ENCODE measurements at places on chromosomes 3 and 15.

DNA sequence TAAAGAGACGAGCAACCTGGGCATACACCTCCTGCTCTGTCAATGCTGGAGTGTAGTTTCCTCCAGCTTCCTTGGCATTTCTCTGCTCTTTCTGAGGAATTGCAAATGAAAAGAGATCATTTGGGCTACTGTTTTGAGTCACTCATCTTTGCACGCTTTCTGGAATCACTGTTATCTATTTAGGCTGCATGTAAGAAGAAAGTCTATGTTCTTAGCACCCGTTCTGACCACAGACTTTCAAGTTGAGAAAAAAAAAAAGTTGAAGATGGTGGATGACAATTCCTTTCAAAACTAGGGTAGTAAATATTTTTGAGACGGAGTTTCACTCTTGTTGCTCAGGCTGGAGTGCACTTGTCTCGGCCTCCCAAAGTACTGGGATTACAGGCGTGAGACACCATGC is 41.3 kb downstream of the SIN3A start:
- no peak for DNase-seq

GRCh38 chr3:148759430-148759829 is 61.7 kb downstream of the AGTR1 start:
- no peak for DNase-seq

DNA sequence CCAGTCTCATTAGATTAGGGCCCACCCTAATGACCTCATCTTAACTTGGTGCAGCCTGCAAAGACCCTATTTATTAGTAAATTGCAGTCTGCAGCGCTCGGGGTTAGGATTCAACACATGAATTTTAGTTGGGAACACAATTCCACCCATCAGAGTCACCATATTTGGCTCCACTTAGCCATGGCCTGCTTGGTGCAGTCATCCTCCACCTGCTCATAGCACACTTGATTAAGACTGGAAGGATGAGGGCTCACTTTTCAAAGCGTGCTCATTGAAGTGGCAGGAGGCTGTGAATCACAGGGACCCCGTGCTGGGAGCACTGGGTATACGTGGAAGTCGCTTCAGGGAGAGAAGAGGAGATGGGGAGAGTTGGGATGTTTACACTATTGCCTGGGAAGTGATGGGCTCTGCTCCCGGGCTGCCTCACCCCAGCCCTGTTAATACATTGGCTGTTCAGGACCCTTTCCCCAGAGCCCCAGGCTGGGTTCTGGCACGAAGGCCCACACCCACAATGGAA is 68.2 kb downstream of the ASB7 start:
- no peak for DNase-seq

GRCh38 chr15:98976500-98976899 is 31.1 kb downstream of the PGPEP1L start:
- DNase-seq: no peak

- DNase-seq: no peak
Measured at GRCh38 chr15:64430000-64430735, 30.2 kb upstream of the ZNF609 start.

DNA sequence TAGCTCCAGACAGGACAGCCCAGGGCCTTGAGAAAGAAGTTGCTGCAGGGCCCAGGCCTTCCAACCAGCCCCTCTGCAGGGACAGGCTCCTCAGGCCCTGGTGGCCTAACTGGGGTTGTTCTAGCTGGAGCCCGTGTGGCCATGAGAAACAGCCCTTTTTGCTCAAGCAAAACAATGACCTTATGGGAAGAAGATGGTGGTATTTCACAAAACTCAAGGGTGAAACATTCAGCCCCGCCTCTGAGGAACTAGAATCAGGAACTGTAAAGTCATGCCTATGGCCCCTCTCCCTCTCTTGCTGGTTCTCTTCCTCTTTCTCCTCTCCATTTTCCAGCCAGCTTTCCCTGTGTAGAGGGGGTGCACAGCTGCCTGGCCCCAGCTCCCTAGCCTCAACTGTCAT is 273.3 kb downstream of the RPLP1 start:
- DNase-seq: no peak

DNA sequence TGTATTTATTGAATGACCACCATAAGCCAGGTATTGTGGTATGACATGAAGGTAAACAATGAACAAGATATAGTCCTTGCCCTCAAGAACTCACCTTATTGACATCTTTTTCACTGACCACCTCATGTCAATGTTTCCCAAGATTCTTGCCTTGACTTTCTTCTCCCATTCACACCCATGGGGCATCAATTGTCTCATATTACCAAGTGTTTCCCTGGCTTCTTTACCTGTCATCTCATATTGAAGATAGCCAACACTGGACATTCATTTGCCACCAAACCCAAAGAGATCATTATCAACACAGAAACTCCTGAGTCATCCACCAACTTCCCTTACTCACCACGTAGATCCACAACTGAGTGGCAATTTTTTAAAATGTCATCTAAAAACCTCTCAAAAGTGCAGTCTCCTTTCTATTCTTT is 2.2 kb downstream of the EFHB start:
- no peak for DNase-seq

GRCh38 chr3:72632129-72632528 is 216.1 kb downstream of the SHQ1 start:
- DNase-seq: no peak

DNA sequence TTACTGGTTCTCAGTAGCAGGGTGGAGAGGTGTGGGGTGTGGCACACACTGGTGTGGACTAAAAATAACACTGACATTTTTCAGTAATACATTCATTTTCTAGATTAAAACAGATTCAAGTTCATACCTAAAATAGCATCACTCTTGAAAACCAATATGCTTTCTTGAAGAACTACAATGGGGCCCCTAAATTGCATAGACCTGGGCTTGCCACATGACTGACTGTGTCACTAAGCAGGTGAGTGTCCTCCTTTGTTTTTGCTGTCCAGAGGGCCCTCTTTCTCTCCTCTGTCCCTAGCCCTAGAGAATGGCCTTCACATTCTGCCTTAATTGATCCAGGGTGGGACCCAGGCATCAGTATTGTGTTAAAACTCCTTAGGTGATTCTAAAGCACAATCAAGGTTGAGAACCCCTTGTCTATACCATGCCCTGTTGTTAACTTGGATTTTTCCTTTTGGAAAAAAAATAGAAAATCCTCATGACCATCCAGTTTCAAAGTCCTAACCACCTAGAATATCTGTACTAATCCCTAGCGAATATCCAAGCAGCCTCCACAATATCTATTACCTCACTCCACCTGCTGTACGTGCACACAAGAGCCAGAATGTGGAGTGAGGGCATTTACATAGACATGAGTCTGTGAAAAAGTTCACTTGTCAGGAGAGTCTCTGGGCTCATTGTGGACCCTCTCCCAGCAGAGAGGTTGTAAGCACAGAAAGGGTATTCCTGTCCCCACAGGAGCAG is 18.7 kb upstream of the TMEM41A start:
- no peak for DNase-seq

- no peak for DNase-seq
Measured at GRCh38 chr3:168659015-168659414, 563.3 kb upstream of the GOLIM4 start.

DNA sequence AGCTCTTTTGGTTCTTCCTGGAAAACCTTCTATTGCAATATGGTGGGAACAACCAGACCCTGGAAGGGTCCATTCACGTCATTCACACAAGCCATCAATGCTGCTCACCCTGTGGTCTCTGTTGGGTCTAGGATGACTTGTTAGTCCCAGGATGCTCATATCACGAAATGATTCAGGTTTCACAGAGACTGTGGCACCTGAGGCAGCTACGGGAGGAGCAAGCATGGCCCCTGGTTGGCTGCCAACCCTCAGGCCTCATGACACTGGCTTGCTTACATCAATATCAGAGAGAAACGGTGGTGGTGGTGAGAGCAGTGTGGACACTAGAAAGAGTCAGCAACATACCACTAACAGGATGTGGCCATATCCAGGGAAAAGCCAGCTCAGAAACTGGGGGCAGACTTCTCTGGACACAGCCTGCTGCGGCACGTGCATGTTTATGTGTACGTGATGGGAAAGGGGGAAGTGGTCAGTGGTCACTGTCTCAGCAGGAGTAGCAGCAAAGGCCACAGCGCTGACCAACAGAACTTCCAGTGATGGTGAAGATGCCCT is 208.9 kb upstream of the ST8SIA2 start:
- no peak for DNase-seq

- no peak for DNase-seq
Measured at GRCh38 chr3:56019490-56020146, 448.6 kb downstream of the ERC2 start.

DNA sequence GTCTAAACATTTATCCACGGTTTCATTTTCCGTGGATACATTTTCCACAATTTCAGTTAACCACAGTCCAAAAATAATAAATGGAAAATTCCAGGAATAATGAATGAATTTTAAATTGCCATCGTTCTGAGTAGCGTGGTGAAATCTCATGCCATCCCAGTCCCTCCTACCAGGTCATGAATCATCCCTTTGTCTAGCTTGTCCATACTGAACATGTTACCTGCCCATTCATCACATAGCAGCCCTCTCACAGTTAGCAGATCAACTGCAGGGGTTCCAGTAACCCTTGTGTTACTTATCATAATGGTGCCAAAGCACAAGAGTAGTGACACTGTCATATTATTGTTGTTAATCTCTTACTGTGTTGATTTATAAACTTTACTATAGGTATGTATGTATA is 124.5 kb downstream of the GSK3B start:
- DNase-seq: no peak

DNA sequence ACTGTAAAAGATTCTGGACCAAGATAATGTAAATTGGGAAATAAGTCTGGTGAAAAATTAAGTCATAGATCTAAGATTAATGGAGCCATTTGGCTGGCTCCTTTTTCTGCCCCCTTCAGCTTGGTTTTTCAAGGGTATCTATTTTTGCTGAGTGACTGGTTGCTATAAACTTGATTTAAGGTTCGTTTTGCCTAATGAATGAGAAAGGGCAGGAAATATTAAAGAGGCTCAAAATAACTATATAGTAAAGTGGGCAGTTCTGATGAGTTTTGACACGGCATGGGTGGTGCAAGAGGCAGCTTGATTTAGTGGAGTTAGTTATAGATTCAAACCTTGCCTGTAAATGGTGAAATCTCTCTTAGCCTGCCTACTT is 140.7 kb downstream of the STAC start:
- DNase-seq: no peak

- DNase-seq: no peak
Measured at GRCh38 chr3:127767126-127767525, 55.2 kb downstream of the MGLL start.

DNA sequence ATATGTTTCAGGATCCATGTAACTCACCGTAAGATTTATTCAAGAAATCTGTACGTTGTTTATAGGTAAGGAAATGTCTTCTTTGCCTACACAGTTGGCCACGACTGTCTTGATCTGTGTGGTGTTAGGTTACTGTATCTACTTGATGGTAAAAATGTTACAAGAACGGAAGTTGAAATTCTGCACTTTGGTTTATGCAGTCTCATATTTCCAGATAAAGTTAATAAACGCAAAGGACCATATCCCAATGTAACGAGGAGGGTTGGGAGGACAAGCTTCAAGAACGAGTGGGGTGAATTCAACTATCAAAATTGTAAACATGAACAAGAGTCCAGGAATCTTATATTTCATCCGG is 1.0 kb downstream of the USF3 start:
- DNase-seq: no peak

GRCh38 chr3:57956119-57956832 is 51.9 kb upstream of the FLNB start:
- no peak for DNase-seq

DNA sequence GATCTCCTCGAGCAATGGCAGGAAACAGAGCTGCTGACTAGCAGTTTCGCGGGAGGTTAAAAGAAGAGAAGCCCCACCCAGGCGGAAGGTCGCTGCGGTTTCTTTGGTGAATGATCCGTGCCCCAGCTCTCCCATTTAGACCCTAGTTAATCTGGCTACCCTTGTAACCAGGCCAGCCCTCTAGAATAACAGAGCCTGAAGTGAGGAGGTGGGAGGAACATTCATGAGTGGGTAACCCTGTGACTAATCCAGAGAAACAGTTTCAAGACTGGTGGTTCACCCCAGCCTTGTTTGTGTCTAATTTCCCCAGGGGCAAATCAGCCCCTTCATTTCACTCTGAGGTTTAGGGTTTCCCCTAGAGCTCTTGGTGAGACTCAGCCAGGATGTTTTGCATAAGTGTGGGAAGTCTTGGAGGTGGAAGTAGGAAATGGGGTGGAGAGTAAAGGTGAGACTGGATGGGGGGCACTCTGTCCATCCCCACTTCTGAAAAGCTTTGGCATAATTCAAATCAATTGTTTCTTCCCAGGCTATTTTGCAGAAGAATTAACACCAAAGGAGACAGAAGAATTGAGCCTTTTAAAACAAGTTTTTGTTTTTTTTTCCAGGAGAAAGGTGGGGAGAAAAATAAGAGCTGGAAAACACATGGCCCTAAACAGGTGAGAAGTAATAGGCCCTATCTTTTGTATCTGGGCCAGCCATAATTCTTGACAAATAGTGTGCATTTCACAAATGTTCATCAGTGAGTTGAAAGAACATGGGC is 303.1 kb downstream of the RPLP1 start:
- DNase-seq: peak; percentile 59

- DNase-seq: no peak
Measured at GRCh38 chr15:80743189-80743833, 35.9 kb upstream of the CEMIP start.

GRCh38 chr3:27666708-27667107 is 55.4 kb downstream of the EOMES start:
- DNase-seq: no peak

- no peak for DNase-seq
Measured at GRCh38 chr3:86989611-86990010, 1.3 kb downstream of the VGLL3 start.

- DNase-seq: no peak
Measured at GRCh38 chr15:23687143-23687470, at the start of gene NDN. TSS of gene NDN (minus strand) at chr15:23687305. CDS start at chr15:23687217, 88 bp downstream.

GRCh38 chr3:148735597-148735996 is 37.9 kb downstream of the AGTR1 start:
- DNase-seq: no peak

GRCh38 chr15:78033864-78034263 is 43.6 kb downstream of the TBC1D2B start:
- DNase-seq: no peak

DNA sequence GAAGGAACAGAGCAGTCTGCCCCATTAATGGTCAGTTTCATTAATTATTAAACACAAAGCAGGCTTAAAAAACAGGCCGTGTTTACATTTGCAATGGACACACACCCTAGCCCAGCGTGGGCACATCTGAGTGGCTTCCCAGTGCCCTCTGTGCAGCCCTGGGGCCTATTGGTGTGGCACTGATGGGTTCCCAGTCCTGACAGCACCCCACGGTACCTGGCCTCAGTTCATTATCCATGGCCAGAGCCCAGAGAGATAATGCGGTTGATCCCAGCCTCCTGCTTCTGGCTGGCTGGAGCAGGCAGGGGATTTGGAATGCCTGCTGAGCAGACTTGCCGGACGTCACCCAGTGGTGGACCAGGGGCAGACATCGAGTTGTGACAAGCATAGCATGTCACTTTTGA is 110.5 kb upstream of the ABHD17C start:
- DNase-seq: no peak
